ENCODE measurements at places on chromosomes 12 and 14. TPM values are rescaled to one million over a fixed set of nuclear protein-coding genes. Genes with fewer than 3 reads are reported as not detected.
A peak's percentile ranks its signal among the peaks of the same experiment; 100 is the strongest.

GRCh38 chr14:71138448-71139293 is 231.4 kb downstream of the PCNX1 start:
- DNase-seq = peak; percentile 81
- H3K4me3 ChIP-seq = no peak overlapping the region

DNA sequence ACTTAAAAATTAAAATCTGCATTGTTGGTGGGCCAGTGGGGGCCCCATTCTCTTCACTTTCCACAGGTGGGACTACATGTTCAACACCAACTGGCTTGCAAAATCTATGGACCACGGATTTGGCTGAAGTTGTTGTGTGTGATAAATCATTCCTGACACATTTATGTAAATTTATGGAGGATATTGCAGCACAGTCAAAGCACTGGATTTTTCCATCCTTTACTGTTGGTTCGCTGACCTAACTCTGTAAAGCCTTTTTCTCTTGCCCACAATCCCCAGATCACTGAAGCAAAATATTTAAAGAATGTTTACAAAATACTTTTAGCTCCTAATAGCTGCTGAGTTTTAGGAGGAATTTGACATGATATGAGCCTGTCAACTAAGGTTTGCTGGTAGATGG is 219.7 kb upstream of the PRICKLE1 start:
- H3K4me1 ChIP-seq = no peaks in the 10 kb centered on the region
- no peak for DNase-seq
- no peak overlapping the region for H3K27ac ChIP-seq
- no peaks in the 10 kb centered on the region for H3K27me3 ChIP-seq
- no peaks in the 10 kb centered on the region for H3K36me3 ChIP-seq

GRCh38 chr12:13209436-13210235 is 13.1 kb downstream of the EMP1 start:
- no peaks in the 10 kb centered on the region for H3K36me3 ChIP-seq
- no peaks in the 10 kb centered on the region for H3K27me3 ChIP-seq
- peaks cover 3% of the 10 kb centered on the region for H3K4me1 ChIP-seq

The FBLN5 gene
- total RNA-seq = 1.1 TPM

GRCh38 chr14:33375786-33376185 is 437.1 kb downstream of the NPAS3 start:
- no peak overlapping the region for H3K27ac ChIP-seq
- H3K4me3 ChIP-seq = no peak overlapping the region
- H3K36me3 ChIP-seq = no peaks in the 10 kb centered on the region
- no peaks in the 10 kb centered on the region for H3K4me1 ChIP-seq

DNA sequence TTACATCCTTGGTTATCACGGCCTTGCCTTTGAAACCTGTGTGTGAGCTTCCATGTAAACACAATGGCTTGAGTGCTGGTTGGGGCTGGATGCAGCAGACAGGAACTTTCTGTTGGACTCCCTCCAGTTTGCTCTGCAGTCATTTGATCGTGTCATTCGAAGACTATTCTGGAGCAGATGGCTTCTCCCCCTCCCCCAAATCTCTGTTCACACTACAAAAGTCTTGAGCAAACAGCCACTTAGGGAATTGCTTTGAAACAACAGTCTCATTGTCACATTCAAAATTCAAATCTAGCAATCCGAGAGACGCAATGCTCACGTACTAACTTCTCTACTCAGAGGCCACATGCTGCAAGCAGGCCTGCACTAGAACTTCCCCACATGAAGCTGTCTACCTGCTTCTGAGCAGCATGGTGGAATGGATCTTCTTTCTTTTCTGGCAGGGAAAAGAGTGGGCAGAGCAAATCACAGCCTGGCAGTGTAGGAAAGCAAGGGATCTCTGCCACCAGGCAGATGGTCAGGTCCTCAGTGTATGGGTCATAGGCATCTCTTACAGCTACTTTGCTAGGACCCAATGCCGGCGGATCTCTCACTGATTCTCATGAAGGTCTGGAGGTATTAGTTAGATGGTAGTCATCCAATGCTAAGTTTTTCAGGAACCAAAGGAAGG is 214.2 kb downstream of the PPM1H start:
- no peak overlapping the region for H3K27ac ChIP-seq
- H3K36me3 ChIP-seq = no peaks in the 10 kb centered on the region
- no peaks in the 10 kb centered on the region for H3K4me1 ChIP-seq
- no peak for DNase-seq
- no peak overlapping the region for H3K4me3 ChIP-seq

GRCh38 chr14:33792720-33793368 is 158.0 kb downstream of the EGLN3 start:
- peaks cover 4% of the 10 kb centered on the region for H3K27me3 ChIP-seq
- H3K4me3 ChIP-seq = no peak overlapping the region
- H3K36me3 ChIP-seq = no peaks in the 10 kb centered on the region
- no peaks in the 10 kb centered on the region for H3K4me1 ChIP-seq

GRCh38 chr14:98958048-98958631 is 313.9 kb downstream of the BCL11B start:
- H3K4me1 ChIP-seq = no peaks in the 10 kb centered on the region
- H3K4me3 ChIP-seq = no peak overlapping the region
- no peaks in the 10 kb centered on the region for H3K36me3 ChIP-seq
- no peak overlapping the region for H3K27ac ChIP-seq
- no peaks in the 10 kb centered on the region for H3K27me3 ChIP-seq
- no peak for DNase-seq

The B4GALNT1 gene
- total RNA-seq = 0.38 TPM

DNA sequence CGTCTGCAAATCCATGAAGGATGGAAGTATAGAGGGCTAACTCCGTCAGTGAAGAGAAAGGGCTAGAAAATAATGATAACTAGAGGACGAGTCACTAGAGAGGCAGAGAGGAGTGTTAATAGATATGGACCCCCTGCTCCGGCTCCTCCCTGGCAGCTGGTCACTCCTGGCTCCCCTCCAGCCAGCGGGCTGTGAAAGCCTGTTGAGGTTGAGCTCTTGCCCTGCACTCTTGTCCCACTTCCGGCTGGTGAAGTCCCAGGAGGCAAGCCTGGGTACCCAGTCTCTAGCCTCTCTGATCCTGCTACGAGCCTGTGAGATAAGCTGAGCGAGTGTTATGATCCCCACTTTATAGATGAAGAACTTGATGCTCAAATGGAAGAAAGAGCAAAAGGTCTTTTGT is 90.3 kb downstream of the RFX4 start:
- H3K4me1 ChIP-seq = no peaks in the 10 kb centered on the region
- H3K36me3 ChIP-seq = no peaks in the 10 kb centered on the region
- H3K27me3 ChIP-seq = peaks cover 4% of the 10 kb centered on the region
- no peak overlapping the region for H3K4me3 ChIP-seq
- no peak for DNase-seq
- no peak overlapping the region for H3K27ac ChIP-seq

The KLRC1 gene
- 30.0 TPM for total RNA-seq

DNA sequence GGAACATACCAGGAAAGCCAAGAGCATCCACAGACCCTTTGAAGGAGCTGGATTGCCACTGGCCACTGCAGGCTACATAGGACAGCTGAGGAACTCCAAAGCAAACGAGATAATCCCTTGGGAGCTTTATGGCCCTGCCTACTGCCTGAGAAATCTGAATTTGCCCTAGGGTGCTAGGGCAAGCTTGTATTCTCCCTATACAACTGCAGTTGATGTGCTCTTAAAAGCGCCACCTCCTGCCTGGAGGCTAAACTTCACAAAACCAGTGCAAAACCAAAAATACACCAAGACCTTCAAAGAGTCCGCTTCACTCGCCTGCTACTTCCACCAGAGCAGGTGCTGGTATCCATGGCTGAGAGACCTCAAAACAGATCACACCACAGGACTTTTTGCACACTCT is 99.6 kb upstream of the KRR1 start:
- no peak overlapping the region for H3K4me3 ChIP-seq
- H3K27me3 ChIP-seq = no peaks in the 10 kb centered on the region
- H3K4me1 ChIP-seq = no peaks in the 10 kb centered on the region
- no peaks in the 10 kb centered on the region for H3K36me3 ChIP-seq
- no peak for DNase-seq
- H3K27ac ChIP-seq = no peak overlapping the region

Measured in natural killer cell (primary cell).